Myocyte (in vitro differentiated cells): ENCODE measurements at places on chromosomes 12 and 14.

GRCh38 chr14:89493877-89494634 is 77.0 kb upstream of the FOXN3 start:
- no peak for DNase-seq

- DNase-seq: no peak
Observed at GRCh38 chr14:89219051-89219450, 198.0 kb downstream of the FOXN3 start.

DNA sequence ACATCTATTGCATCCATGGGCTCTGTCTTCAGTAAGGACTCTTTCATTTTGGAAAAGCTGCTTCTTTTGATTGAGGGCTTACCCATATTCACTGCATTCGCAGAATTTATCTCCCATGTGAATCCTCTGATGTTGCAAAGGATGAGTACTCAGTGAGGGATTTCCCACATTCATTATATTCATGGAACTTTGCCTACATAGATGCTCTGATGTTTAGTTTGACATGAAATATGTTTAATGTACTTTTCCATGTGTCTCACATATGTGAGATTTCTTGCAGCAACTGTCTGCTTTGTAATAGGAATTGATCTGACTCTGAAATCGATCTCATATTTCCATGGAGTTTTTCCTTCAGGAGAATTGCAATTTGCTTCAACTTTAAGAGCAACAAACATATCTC is 1699.6 kb upstream of the FLRT2 start:
- no peak for DNase-seq

- no peak for DNase-seq
Observed at GRCh38 chr12:47557386-47557785, 148.4 kb downstream of the RPAP3 start.

DNA sequence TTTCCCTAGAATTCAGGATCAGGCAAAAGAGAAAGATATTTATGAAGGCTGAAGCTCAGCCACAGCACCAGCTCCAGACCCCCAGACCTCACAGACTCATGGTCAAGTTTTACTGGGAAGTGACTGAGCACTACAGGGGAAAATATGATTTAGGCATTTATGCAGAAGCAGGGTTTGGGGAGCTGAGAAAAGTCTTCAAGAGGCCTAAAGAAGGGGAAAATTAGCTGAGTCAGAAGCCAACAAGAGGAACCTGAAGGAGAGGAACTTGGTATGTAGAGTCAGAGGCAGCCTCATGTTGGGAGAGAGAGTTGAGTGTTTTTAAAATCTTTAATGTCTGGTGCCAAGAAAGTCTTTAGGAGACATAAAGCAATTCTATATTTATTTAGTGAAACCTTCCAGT is 63.0 kb downstream of the FOS start:
- no peak for DNase-seq

GRCh38 chr14:28758253-28758884 is 8.2 kb upstream of the FOXG1 start:
- DNase-seq: no peak

DNA sequence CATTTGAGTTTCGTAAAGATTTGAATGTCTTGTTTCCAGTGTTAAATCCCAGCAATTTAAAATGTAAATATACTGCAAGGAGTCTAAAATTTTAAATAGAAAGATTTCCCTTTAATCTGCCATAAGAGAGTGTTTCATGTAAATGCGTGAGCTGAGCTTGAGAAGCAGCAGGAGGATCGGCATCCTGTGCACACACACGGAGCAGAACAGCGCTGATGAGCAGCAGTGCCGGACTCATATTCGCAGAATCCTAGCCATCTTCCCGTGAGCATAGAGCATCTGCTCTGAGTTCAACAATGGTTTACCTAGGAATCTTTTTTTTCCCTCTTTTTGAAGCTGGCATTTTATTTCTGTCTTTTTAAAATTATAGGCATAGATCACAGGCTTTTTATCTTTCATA is 29.8 kb upstream of the AMN start:
- DNase-seq: no peak

DNA sequence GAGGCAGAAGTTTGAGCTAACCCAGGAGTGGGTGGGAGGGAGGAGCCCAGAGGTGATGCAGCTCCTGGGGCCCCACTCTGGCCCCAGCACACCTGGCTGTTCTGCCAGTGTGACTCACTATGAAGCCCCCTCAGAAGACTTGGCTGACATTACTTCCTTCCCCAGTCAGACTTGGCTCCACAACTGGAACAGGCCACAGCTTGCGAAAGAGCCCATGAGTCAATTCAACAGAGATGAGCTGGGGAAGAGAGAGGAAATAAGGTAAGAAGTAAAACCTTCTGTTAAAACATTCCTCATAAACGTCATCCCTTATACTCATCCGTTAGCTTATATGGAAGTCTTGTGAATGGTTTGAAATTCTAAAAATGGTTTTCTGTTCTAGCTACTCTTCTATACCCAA is 245.9 kb downstream of the ADAMTS20 start:
- peak; percentile 39 for DNase-seq

DNA sequence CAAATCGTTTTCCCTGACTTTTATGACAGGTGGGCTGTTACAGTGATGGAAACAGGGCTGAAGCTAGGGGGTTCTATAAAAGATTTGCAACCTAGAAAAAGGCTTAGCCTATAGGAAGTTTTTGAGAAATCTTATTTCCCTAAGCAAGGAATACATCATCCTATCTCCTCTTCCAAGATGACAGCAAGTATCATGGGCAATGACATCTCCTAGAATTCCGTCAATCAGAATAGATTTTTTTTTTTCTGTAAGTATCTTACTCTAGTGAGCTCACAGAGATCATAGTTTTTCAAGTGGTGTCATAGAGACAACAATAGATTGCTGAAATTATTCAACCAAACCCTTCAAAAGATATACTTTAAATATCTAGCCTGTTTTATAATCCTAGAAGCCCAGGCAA is 108.8 kb downstream of the MYF5 start:
- no peak for DNase-seq
